ENCODE measurements at places on chromosomes 5 and 9.

DNA sequence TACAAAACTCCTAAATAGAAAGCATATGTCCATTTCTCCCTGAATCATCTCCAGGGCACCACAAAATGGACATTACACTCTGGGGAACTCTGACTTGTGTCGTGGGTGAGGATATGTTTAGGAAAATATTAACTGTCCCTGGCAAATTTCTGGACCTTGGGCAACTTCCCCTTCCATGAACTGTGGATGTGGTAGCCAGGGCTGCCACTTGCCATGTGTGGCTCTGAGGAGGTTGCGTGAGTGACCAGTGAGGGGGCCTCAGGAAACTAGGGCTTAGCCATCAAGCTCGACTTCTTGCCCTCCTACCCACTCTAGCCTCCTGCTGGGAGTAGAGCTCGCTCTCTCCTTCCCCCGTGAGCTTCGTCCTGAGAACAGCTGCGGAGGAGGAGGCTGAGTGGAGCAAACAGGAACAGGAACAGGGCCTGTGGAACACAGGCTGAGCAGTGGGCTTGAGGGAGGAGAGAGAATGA, 13.8 kb upstream of the STC2 start:
- DNase-seq: no peak

- no peak for DNase-seq
Observed at GRCh38 chr5:6734781-6735180, 21.5 kb downstream of the TENT4A start.

GRCh38 chr5:114237766-114238165, 124.1 kb upstream of the KCNN2 start:
- DNase-seq: no peak

GRCh38 chr5:91541696-91542095, 158.6 kb upstream of the ARRDC3 start:
- no peak for DNase-seq

DNA sequence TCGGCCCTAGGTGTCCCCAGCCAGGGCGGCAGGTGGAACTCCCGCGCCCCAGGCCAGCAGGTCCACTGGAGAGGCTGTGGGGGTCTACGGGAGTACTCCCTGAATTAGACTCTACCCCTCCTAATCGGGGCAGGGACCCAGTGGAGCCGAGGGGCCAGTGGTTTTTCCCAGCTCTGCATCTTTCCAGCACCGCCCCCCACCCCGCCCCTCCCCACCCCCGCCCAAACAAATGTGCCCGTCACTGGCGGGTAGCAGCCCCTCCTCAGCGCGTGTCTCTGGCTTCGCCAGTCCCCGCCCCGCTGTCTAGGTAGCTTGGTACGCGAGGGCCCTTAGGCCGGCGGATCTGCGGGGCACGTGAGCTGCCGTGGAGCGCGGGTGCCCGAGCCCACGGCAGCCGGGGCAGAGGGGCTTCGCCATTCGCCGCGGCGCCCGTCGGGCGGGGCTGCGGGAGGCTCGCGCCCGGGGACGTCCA, 7.0 kb downstream of the UNC5A start:
- DNase-seq: no peak

GRCh38 chr5:116449458-116449857, 125.2 kb downstream of the SEMA6A start:
- DNase-seq: no peak

DNA sequence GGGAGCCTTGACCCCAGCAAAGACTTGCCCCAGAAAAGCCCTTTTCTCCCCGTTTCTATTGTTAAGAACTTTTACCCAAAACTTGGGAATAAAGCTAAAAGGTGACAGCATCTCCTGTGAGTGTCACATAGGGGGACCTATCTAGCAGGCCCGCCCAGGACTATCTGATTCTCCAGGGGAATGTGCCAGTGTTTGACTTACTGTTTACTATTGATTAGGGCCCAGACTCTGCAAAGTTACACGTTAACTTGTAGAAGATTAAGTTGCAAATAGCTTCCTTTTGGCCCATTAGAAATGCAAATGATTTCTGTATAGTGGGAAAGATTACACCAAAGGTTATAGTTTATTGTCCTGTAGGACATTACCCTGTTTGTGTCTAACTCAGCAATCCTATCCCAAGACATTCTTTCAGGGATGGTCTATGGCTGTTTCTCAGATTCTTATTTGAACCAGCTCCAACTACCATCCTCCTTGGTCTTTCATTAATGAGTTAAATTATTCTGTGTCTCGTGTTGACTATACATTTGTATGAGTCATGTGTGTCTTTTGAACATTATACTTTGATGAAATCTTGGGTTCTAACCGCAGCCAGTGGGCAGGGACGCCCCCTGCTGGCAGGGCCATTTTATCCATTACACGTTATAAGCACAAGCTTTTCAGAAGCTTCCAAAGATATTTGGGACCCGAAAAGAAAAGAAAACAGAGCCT, 60.7 kb downstream of the HRH2 start:
- peak; percentile 59 for DNase-seq

DNA sequence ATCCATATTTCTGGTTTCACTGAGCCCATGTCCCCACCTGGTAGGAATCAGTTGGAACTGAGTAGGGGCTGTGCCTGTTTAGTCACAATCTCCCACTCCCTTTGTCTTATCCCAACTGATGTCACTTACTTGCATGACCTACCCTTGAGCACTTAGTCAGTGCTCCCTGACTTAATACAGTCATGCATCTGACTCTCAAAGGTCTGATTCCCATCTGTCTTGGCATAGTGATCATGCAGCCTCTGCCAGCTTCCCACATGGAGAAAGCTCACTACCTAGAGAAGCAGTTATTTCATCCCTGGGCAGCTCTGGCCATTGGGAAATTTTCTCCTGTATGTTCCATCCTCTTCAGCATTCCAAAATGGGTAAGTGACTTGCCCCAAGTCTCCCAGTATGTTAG, 24.8 kb downstream of the ABLIM3 start:
- DNase-seq: no peak

GRCh38 chr5:31754741-31755675, 116.1 kb downstream of the PDZD2 start:
- no peak for DNase-seq

DNA sequence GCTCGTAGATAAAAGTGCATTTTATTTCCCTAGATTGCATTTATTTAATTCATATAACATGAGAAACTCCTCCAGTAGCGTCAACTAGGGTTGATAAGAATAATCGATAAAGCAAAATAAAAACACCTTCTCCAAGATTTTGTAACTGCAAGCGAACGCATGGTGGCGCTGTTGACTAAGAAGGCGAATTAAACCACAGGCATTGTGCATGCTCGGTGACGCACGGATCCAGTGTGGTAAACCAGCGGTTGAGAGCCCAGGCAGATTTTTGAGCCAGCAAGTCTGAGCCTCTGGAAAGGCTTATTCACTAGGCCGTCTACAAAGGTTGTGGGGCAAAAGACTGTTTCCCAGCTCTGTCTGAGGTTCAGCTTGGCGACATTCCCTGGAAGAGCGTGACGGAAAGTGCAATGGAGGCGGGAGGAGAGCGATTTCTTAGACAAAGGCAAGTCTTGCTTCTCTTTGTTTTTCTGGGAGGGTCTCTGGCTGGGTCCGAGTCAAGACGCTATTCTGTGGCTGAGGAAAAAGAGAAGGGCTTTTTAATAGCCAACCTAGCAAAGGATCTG, at the start of gene PCDHB3:
TSS of gene PCDHB3 (plus strand) at position 231 of the 563 bp plus-strand sequence. CDS start at position 408, 177 bp downstream.
- peak; percentile 66 for DNase-seq

DNA sequence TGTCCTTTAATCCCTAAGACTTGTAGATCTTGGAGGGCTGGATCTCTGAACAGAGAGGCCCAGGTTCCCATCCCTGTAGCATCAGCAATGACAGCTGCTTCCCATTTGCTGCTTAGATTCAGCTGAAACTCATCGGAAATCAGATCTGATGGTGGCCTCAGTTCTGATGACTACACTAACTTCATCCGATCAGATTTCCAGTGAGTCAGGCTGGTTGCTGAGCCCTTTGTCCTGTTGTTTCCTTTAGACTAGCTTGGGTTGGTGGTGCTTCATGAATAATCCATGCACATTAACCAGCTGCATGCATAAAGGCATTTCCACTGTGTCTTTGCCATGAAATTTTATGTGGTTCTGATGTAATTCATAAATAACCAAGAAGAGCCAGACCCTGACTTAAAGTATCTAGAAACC, 195.2 kb upstream of the TUT7 start:
- DNase-seq: no peak

DNA sequence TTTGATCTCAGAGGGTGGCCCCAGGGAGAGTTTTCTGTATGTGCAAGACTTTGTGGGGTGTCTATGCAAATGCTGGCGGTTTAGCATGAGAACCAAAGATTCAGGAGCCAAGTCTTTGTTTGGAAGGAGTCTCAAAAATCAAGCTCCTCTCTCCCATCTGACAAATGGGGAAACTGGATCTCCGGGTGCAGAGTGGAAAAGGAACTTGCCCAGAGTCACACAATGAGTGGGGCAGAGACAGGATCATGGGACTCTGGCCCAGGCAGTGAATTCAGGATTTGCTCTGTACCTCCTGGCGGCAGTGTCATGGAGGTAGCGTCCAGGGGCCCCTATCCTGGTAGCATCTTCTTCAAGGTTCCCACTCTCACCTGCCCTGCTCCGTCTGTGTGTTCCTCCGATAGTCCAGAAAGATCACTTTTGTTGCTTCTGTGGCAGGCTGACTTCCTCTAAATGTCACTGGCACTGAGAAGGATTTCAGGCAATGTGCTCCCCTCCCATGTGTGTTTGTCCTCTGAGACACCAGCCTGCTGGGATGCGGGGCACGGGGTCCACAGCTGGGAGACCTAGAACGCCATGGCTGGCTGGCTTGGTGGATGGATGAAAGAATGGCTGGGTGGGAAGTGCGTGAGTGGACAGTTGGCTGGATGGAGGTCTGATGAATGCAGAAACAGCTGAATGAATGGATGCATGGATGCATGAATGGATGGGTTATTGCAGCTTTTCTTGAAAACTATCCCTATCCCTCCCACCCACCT, 3.6 kb downstream of the CCL19 start:
- no peak for DNase-seq

DNA sequence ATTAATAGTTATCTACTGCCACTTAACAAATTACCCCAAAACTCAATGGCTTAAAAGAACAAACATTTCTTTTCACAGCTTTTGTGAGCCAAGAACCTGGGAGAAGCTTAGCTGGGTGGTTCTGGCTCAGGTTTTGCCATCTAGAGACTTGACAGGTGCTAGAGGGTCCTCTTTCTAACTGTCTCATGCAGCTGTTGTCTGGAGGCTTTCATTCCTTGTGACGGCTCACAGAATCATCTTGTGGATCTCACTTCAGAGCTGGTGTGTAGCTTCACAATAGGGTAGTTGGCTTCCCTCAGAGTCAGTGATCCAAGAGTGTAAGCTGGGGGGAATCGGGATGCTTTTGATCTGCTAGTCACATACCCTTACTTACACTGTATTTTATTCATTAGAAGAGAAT, 81.2 kb upstream of the APC start:
- DNase-seq: no peak

GRCh38 chr9:33506626-33507370, 17.3 kb upstream of the ANKRD18B start:
- DNase-seq: no peak

DNA sequence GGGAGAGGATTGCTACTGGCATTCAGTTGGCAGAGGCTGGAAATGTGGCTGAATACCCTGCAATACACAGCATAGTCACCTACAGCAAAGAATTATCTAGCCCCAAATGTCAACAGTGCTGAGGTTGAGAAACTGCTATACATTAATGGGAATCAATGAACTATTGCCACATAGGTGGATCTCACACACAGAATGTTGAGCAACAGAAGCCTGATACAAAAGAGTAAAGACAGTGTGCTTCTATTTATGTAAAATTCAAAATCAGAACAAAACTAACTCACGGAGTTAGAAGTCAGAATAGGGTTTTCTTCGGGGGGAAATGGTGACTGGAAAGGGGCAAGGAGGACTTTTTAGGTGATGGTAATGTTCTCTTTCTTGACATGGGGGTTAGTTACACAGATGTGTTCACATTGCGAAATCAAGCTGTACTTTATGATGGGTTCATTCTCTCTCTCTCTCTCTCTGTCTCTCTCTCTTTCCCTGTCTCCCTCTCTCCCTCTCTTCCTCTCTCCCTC, 45.7 kb upstream of the PANK3 start:
- DNase-seq: no peak

DNA sequence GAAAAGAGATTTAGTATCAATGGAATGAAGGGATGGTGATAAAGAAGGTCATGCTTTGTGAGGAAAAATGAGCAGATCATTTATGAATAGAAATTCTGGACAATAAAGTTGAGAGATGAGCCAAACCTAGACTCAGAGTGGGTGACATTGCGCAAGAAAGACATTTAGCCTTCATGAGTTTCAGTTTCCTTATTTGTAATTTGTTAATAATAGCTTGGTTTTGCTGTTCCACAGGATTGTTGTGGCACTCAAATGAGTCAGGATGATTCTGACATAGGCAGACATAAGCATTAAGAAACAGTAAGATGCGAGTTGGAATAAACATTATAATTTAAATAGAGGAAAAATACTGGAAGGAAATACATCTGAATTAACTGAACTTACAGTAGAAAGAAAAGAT, 34.8 kb downstream of the ITGA2 start:
- DNase-seq: no peak

DNA sequence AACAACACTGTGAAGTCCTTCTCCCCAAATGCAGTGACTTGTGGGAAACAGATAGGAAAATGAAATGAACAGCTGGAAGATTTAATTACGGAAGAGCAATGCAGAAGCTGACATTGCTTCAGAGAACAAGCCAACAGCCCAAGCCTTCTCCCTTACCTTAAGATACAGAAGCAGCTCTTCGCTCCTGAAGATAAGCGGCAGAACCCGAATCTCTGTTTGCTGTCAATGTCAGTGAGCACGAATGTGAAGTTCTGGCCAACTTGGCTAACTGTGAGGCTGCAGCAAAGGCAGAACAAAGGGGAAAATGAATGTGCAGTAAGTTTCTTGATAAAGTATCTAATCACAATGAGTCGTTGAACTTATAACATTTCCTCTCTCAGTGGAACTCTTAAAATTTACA, 172.4 kb downstream of the DENND1A start:
- DNase-seq: no peak

DNA sequence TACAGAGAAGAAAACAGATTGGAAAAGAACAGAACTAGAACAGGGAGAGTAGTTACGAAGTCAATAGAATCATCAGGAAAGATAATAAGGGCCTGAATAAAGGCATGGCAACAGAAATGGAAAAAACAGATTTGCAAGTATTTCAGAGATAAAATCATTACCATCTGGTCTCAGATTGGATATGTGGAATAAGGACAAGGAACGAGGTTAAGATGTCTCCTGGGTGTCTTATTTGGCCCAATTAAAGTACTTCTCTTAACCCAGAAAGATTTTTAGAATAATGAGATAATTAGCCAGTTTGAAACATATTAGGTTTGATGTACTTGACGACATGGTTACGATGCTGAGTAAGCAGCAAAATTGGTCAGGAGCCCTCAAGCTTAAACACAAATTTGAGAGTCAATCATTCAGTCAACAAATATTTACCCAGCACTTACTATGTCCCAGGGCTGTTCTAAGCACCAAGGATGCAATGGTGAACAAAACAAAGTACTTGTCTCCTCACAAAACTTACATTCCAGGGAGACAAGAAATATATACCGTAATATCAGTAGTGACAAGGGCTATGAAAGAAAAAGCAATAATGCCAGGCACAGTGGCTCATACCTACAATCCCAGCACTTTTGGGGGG, 18.3 kb downstream of the RICTOR start:
- DNase-seq: no peak

GRCh38 chr5:18772475-18772874, 1138.2 kb downstream of the TAF11L14 start:
- DNase-seq: no peak

- DNase-seq: no peak
Observed at GRCh38 chr9:69675563-69675962, 3.4 kb upstream of the APBA1 start.

Measured in endothelial cell (in vitro differentiated cells).